Vagina (tissue), 2 donors: ENCODE measurements at places on chromosomes 2 and 18.

- no peak for DNase-seq
Observed at GRCh38 chr2:53111004-53111403, 656.6 kb upstream of the CHAC2 start.

DNA sequence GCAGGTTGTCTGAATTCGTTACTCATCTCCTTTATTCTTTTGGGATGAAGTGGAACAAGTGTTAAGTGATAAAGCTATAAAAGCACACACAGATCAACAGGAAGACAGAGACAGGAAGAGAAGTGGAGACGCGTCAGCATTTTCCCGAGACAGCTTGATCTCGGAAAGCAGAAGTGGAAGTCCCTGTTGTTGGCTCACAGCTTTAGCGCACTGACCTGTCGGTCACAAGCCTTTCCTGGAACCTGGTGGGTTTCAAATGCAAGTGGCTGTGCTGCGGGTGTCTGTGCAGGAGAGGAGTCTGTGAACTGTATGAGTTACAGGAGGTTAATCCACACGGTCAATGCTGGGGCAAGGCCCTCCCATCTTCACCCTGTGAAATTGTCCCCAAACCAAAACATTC, 116.6 kb upstream of the PELI1 start:
- DNase-seq: no peak

- DNase-seq: no peak
Observed at GRCh38 chr2:226140594-226140993, 659.0 kb downstream of the IRS1 start.

GRCh38 chr18:46374850-46375249, 270.7 kb downstream of the HAUS1 start:
- DNase-seq: no peak

GRCh38 chr2:68770271-68771111, 35.9 kb downstream of the ARHGAP25 start:
- no peak for DNase-seq

DNA sequence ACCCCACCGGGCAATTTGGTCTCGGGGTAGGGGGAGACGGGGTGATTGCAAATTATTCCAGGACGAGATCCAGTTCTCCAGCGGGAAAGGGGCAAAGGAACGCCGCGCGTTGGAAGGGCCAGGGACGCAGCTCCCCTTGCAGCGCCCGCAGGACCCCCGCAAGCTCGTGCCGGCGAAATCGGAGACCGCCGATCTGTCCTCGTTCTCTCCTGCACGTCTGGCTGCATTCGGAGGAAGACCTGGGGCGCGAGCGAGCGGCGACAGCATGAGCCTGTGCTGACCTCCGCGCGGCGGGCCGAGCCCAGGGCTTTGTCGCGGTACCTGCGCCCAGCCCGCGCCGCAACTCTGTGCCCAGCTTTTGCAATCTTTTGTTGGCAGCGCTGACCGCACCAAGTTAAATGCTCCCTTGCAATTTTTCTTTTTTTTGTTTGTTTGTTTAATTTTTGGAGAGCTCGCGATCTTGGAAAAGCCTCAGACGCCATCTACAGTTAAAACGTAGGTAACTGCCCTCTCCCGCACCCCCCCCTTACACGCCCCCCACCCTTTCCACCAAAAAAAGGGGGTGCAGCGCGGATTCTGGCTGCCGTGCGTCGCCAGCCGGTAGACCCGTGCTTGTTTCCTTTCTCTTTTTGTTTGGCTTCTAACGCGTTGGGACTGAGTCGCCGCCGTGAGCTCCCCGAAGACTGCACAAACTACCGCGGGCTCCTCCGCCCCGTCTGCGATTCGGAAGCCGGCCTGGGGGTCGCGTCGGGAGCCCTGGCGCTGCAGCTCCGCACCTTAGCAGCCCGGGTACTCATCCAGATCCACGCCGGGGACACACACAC, 667 bp downstream of the TRIB2 start:
- no peak for DNase-seq

DNA sequence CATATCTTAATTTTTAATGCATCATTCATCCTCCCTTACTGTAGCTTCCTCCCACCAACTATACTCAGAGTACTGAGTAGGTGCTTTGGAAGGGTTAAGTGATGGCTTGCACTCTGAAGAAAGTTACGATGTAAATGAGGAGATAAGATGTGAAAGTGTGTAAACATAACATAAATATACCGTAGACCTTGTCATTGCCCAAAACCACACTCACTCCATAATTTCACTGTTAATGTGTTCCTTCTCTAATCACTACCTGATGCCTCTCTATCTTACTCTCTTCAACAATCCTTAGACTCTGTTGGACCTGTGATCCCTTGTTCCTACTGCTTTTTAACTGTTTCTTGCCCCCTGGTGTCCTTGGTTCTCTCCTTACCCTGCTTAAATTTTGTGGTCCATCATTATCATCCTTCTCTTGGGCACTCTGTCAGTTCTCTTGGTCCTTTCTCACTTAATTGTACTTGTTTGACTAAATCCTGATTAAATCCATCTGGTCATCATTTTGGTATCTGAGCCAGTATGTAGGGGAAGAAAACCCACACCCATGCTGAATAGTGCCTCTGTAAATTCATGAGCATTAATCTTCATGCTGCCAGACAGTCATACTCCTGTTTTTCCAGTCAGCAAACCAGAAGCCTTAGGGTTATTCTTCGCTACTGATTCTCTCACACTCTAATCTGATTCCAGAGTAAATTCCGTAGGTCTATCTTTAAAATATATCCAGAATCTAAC, 45.0 kb downstream of the PMS1 start:
- no peak for DNase-seq

GRCh38 chr2:232260075-232260474, 118.5 kb upstream of the ALPP start:
- no peak for DNase-seq

GRCh38 chr2:199019898-199020507, 437.7 kb downstream of the SATB2 start:
- DNase-seq: no peak

DNA sequence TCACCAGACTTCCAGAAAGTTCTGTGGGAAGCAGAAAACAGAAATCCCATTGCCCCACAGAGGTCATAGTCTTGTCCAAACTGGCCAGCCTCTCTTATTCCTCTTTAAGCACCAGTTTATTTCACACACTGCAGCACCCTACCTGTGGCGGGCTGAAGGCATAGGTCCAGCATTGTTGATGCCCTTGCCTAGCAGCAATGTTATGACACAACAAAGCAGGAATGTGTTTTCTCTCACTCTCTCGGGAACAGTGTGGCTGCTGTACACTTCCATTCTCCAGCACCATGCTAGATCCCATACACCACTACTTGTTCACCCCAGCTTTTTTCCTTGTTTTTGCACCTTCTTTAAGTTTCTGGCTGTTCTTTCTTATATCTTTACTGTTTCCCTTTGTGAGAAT, 181.6 kb downstream of the DNAH6 start:
- DNase-seq: no peak
